Dermis microvascular lymphatic vessel endothelial cell (primary cell): ENCODE measurements at places on chromosomes 1 and 21.

GRCh38 chr1:197444755-197445154, 176.7 kb downstream of the CRB1 start:
- DNase-seq, result no peak

DNA sequence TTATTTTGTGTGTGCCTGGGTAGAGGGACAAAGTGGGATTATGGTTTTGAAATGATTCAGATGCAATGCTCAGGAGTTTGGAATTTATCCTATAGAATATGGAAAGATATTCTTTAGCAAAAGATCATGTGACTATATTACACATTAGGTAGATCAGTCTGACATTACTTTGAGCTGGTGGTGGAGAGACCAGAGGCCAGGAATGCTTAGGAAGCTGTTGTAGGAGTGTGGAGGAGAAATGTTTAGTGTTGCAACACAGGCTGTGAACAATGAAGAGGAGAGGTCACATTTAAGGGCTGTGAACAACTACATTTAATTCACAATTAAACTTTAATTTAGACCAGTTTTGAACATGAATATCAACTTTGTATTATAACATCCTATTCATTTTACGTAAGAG, 45.3 kb upstream of the PODN start:
- DNase-seq, result no peak

DNA sequence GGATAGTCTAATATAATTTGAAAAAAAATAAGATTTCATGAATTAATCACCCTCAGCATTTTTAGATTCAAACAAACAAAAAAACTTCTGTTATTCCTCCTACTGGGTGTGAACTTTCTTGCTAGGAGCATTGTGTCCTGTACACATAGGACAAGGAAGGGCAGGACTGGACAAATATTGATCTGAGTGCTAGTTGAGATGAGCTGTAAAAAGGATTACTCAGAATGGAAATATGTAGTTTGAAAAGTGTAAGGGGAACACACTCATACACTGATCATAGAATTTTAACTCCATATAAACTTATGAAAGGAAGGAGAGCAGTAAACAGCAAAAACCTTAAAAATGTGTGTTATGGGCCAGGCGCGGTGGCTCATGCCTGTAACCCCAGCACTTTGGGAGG, 156.5 kb upstream of the ZNF648 start:
- no peak for DNase-seq

GRCh38 chr21:42540396-42540795, 26.7 kb downstream of the SLC37A1 start:
- no peak for DNase-seq

- no peak for DNase-seq
Measured at GRCh38 chr1:177976596-177976995, 6.7 kb upstream of the SEC16B start.

DNA sequence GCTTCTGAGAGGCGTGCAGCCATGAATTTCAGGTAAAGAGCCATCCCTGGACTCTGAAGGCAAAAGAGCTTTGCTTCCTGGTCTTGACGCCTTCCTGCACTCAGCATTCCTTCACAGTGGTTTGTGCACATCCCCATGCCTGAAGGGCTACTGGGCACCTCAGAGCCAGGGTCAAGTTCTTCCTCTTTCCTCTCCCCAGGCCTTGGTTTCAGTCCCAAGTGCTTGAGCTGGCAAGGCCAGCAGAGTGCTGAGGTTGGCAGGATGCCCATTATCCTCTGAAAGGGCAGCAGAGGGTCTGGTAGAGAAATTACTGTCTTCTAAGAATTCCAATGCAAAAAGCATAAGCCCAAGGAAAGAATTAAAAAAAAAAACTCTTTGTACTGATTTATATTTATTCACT, 1064.9 kb downstream of the TTLL7 start:
- DNase-seq, result peak; percentile 6

GRCh38 chr1:71634159-71634558, 553.3 kb upstream of the ZRANB2 start:
- DNase-seq, result no peak

DNA sequence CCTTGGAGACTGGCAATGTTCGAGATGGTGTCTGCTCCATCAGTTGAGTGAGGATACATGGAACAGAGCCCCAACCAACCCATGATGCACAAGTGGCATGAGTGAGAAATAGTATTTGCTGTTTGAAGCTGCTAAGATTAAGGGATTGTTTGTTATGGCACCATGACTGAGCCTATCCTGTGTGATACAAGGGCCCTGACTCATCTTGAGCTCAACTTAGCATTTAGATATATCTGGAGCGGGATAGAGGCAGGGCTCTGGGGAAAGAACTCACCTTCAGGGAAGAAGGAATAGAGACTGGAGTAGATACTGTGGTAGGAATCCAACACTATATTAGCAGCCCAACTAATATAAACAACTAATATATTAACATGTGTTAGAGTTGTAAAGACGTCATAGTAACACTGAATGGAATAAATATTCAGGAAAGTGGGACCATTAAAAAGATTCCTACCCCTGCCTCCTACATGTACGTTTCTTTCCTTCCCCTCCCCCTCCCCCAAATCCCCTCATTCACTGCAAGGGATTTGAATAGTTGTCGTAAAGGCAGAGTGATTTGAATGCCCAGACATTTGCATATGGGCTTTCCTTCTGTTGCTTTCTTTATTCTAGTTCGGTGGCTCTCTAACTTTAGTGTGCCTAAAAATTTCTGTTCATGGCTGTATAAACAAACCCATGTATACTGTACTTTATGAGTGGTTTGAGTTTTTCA, 106.6 kb upstream of the POU3F1 start:
- no peak for DNase-seq

GRCh38 chr1:72601035-72601674, 318.8 kb upstream of the NEGR1 start:
- no peak for DNase-seq

- no peak for DNase-seq
Measured at GRCh38 chr21:36640721-36641244, 58.1 kb upstream of the SIM2 start.

DNA sequence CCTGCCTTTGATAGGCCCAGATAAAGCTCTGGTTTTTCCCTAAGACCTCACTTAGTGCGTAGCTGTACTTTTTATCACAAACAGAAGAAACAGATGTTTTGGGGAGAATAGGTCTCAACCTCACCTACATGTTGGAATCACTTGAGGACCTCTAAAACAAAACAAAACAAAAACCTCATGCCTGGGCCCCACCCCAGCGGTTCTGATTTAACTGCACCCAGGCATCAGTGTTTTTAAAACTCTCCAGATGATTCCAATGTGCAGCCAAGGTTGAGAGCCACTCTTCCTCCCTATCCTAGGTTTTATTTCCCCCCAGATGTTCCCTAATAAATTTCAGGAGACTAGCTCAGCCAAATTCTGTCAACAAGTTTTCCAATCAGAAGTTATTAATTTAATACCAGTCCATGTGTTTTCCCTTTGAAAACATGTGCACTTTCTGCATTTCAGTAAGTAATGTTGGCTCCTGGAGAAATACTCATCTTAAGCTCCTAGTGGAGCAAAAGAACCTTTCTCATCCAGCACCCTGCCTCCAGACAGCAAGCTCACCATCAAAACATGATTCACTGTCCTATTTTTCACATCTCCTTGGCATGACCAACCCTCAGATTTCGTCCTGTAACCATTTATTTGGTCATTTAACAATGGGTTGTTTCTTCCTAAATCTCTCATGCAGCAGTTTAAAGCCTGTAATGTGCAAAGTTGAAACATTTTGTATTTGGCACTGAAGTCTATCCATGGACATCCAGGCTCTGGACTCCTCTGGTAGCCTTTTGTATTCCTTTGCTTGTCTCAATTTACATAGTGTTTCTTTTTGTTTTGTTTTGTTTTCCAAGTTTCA, 27.5 kb downstream of the LRRC8C start:
- DNase-seq, result peak; percentile 45

DNA sequence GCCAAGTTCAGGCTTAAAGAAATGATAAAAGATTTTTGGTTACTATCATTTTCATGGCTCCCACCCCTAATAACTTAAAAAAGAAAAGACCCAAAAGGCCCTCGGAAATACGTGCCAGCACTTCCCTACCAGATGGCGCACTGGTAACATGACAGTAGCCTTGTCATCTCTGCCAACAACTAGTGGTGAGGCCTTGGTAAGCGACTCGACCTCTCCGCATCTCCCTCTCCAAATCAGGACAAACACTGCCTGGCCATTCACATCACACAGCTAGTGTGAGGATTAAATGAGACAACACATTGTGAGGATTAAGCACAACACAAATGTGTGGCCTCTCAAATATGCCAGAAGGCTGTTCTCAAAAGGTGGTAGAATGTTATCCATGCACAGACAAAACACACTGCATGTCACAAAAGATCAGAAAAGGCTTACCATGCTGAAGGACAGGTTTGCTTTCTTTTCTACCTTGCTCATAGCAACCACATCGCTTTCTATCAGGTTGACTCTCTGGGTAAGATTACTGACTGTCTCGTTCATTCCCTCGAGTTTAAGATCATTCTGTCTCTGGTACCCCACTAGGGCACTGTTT, 16.4 kb downstream of the TEX38 start:
- DNase-seq, result no peak

DNA sequence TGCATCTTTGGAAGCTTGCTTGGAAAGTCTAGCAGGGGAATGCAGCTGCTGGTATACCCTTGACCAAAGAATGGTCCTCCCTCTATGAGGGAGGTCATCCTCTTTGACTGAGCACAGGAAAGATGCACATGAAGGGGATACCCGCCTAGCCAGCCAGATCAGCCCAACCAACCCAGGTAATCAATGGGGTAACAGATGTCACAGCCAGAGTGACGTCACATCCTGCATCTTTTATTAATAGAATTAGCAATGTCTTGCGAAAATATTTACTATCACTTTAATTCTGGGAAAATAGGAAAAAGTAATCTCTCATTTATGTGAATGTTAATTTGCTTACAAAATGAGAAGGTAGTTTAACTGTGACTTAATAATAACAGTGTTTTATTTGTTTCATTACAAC, 25.6 kb upstream of the PTBP2 start:
- no peak for DNase-seq

DNA sequence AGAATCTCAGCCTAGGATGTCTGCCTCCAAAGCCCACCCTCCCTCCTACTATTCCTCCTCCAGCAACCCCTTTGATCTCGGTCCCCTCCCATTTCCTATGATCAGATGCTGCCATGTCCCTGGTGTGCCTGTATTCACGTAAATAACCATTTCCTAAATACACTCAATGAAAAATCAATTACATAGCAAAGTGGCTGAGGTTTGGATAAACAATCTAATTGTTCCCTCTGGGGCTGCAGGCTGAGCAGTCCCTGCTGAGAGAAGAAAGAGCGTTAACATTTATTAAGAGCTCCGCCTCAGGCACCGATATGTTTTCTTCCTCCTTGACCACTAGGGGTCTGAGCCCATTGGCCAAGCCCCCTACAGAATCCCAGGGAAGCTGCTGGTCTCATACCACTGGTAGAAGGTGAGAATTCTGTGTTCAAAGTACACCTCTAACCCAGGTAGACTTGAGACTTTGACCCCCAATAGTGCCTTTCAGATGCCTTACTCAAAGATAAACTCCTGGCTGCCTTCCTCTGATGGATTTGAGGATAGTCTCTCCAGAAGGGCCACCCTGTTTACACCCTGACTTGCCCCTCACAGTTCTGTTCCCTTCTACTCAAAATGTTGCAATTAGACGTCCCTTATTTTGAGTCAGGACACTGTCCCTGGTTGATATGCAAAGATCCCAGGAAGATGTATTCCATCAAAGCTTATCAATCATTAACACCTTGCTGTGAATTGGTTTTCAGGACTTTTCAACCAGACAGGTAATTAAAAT, 33.9 kb upstream of the CAMK1G start:
- no peak for DNase-seq

- DNase-seq, result no peak
Measured at GRCh38 chr1:236733653-236734052, 47.4 kb downstream of the ACTN2 start.

DNA sequence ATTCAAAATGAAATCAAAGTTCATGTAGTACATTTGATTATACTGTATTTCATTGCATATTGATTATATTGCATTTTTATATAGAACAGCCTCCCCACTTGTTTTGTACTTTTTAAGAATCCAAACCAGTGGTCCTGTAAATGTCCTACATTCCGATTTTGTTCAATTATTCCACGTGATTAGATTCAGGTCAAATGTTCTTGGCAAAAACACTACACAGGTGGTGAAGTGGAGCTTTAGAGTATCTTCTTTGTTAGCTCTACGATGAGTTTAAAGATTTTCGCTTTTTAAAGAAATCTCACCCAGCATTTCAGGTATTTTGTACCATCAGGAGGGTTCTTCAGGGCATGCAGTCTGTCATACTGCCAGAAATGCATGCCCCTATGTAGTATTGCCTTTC, 120.6 kb downstream of the TRIM33 start:
- no peak for DNase-seq

DNA sequence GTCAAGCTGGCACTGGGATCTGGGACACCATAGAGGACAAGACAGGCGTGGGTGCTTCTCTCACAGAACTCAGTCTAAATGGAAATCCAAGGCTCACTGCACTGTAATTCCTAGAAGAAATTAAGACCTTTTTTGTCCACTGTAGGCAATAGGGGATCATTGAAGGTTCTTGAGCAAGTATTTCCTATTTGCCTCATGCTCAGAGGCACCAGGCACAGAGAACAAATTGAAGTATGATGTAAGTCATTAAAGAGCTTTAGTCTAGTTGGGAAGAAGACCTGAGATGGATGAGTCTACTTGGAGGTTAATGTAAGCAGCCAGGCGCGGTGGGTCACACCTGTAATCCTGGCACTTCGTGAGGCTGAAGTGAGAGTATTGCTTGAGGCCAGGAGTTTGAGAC, 34.6 kb downstream of the EIF2D start:
- no peak for DNase-seq

DNA sequence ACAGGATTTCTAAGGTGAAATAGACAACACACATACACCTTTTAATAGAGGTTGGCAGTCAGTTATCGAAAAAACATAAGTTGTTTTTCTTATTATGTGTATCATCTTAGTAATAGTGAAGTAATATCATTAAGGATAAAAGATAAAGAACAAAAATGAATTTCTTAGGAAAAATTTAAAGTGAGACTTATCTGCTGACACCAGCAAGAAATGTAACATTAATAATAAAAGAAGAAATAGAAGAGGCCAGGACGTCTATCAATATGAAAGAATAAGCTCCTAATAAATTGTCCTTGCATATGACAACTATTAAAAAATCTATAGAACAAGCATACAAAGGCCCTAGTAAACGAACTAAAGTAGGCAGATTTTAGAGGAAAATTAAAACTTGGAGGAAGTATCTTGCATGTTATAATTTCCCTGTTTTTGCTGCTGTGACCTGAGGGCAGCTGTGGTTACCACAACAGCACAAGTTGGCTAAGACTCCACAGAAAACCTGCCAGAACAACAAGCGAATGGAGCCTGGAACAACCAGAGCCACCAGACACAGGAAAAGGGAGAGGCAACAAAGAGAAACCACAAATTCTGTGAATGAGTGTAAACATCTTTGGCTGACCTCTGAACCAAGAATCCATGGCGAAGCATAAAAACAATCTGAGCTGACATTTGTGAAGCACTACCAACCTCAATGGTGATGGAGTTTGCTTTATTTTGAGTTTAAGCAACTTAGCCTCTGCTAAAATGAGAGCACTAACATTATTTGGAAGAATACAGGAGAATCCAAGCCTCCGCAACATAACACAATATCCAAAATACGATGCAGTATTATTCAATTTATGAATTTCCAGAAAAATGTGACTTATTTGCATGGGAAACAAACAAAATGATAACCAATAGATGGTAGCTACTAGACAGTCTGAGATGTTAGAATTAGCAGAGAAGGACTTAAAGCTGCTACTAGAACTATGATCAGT, 207.5 kb downstream of the KCNT2 start:
- peak; percentile 94 for DNase-seq

- no peak for DNase-seq
Measured at GRCh38 chr1:88150330-88150729, 533.7 kb upstream of the PKN2 start.

GRCh38 chr21:41851090-41851790, 27.9 kb downstream of the PRDM15 start:
- no peak for DNase-seq
